ENCODE measurements at places on chromosomes 5 and 9.

- DNase-seq, result no peak
Measured at GRCh38 chr5:54517174-54517511, 416 bp upstream of the SNX18 start.

- peak; percentile 47 for DNase-seq
Measured at GRCh38 chr5:78746021-78746770, 97.6 kb upstream of the LHFPL2 start.

DNA sequence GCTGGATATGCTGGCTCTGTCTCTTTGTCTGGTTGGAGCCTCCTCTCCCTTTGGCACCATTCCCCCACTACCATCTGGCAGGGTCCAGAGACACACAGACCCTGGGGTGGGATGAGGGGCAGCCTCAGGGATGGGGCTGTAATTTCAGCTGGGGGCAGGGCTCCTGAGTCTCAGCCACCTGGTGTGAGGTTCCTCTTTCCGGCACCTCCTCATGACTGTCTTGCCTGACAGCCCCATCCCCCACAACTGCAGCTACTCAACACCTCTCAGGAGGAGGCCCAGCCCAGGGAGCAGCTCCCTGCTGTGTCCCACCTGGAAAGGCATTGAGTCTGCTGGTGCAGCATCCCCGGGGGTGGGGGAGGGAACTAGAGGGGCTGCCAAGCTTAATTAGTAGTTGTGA lies 11.7 kb upstream of the RPS14 start:
- DNase-seq, result peak; percentile 67

GRCh38 chr5:39843767-39844166 lies 419.0 kb upstream of the DAB2 start:
- no peak for DNase-seq

DNA sequence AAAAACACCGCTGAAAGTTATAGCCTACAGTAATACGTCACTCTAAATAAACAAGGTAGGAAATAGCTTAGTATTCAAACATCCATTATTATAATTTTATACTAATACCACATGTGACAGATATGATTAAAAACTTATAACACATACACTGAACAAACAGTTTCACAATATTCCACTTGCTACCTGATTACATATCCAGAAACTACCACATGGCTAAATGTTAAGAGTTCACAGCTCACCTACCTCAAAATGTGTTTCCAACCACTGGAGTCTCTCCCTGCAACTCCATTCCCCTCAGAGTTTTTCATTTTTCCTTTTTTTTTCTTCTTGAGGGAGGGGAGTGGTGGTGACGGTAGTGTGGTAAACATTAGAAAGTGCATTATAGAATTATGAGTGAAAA lies 12.1 kb downstream of the RICTOR start:
- DNase-seq, result no peak

GRCh38 chr9:1907465-1907864 lies 107.7 kb upstream of the SMARCA2 start:
- DNase-seq, result no peak

DNA sequence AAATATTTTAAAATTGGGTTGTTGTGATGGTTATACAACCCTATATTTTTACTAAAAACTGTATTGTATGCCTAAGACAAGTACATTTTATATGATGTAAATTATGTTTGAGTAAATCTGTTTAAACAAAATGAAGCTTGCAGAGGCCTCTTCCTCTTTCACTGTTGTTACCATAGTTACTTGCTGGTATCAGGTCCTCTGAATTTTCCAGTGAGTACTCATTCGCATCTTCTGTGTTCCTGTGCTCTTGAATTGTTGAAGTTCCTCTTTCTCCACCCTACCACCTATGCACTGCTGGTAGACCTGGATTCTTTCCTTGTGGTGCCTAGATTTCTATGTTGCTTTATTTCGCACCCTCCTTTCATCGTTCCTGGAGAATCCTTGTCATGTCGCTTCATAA lies 938.5 kb upstream of the ACO1 start:
- DNase-seq, result no peak

GRCh38 chr5:149656576-149657182 lies 73.4 kb upstream of the PPARGC1B start:
- DNase-seq, result no peak

- no peak for DNase-seq
Measured at GRCh38 chr9:85940275-85940831, 593 bp upstream of the NAA35 start.

GRCh38 chr5:131330031-131330430 lies 66.2 kb downstream of the CDC42SE2 start:
- no peak for DNase-seq

GRCh38 chr9:136002881-136003280 lies 41.7 kb upstream of the UBAC1 start:
- DNase-seq, result peak; percentile 50

GRCh38 chr5:56450766-56451165 lies 217.6 kb upstream of the ANKRD55 start:
- DNase-seq, result no peak

DNA sequence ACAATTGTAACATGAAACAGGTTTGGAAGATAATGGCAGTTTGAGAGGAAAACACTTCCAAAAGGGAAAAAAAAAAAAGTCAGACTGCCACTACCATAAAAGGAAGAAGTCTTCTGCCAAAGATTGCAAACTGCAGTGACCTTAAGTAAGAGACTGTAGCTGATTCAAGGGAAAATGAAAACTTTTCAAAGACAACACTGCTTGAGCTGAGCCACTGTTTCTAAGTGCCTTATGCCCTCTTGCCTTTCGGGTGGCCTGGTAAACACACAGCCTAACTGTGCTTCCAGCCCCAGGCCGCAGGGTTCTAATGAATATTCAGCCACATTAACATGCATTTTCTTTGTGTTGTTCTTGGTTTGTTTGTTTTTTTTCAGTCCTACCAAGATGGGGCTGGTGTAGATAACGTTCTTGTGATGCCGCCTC lies 354.6 kb downstream of the BNC2 start:
- peak; percentile 37 for DNase-seq

DNA sequence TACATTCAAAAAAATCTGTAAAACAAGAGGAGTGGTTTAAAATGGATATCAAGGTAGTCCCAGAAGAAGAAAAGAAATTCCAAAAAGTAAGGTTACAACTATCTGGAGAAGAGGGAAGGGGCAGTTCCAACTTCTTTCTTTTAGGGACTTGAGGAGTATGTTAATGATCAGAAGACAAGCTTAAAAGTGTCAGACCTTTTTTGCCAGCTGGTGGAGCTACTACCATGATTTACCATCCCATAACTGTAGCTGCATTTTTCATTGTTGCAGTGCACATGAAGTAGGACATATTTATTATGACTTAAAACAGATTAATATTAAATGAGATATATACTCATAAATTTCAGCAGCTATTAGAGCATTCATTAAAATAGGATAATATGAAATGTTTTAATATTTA lies 158.5 kb upstream of the RGS7BP start:
- DNase-seq, result peak; percentile 31

GRCh38 chr9:33166231-33167083 lies 679 bp downstream of the B4GALT1 start:
- peak; percentile 85 for DNase-seq

DNA sequence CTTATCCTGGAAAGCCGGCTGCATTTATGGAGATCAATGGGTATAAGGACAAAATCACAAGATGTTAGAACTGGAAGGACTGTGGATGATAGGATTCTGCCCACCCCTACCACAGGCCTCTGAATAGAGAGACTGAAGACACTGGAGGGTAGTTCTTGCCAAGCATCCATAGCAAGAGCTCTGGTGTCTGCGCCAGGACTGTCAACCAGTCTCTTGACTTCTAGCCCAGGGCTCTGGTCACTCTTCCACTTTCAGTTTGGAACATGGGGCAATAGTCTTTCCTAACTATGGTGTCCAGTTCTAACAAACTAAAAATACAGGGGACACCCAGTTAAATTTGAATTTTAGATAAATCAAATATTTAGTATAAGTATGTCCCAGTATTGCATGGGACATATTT lies 23.4 kb downstream of the LARP1 start:
- no peak for DNase-seq

DNA sequence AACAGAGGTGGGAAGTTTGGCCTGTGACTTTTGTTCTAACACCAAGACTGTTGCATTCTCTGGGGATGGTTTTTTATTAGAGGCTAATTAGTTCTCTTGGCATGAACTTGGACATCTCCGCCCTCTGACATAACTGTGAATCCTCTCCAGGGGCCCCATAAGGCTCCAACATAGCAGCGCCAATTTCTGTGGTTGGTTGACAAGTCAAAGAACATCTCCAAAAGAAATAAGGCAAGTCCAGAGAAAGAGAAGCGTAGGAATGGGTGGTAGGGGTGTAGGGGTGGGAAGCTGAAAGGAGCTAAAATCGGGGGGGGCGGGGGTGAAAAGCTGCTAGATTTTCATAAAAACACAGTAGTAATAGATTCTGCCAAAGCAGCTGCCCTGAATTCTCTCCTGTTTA lies 81.0 kb upstream of the DAB2 start:
- no peak for DNase-seq

- no peak for DNase-seq
Measured at GRCh38 chr5:176631383-176632200, 1.1 kb downstream of the EIF4E1B start.

- DNase-seq, result peak; percentile 41
Measured at GRCh38 chr9:5832071-5832537, 813 bp downstream of the ERMP1 start.

- DNase-seq, result no peak
Measured at GRCh38 chr5:61619289-61619688, 287.2 kb downstream of the ZSWIM6 start.

DNA sequence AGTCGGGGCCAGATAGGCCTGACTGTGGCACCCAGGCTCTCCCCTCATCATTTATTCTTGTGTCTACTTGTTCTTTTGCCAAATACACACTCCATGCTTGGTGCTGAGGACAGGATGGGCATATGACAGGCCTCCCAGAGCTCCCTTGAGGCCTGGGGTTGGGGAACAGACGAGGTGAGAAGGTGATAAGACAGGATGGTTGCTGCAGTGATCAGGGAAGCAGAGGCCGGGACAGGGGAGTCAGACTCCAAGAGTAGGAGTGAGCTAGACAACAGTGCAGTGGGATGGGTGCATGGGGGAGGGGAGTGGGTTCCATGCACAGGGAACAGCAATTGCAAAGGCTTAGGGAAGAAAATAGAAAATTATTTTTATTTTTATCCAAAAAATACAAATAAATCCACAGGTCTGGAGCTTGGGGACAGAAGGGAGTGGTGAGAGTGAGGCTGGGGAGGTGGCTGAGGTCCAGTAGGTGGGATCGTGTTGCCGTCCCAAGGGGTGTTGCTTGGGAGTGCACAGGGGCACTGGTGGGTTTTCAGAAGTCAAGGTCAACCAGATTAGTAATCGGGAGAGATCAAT lies 3.4 kb upstream of the AMBP start:
- no peak for DNase-seq

- no peak for DNase-seq
Measured at GRCh38 chr5:126970517-126971017, 59.8 kb downstream of the MARCHF3 start.

DNA sequence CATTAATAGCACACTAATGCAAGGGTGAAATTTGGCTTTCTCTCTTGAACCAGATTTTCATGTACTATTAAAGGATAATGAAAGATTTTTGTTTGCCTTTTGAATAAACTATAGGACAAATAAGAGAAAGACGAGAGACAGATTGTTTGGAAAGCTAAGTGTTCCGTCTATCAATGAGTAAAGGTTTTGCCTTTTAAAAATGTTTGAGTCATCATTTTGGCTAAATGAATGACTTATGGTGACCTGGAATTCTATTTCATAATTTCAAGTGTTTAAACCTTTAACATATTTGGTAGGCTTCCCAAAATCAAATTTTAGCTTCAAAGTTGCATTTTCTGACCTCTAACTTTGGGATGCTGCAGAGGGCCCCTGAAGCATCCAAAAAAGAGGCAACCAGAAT lies 145.2 kb downstream of the SLC25A46 start:
- no peak for DNase-seq

DNA sequence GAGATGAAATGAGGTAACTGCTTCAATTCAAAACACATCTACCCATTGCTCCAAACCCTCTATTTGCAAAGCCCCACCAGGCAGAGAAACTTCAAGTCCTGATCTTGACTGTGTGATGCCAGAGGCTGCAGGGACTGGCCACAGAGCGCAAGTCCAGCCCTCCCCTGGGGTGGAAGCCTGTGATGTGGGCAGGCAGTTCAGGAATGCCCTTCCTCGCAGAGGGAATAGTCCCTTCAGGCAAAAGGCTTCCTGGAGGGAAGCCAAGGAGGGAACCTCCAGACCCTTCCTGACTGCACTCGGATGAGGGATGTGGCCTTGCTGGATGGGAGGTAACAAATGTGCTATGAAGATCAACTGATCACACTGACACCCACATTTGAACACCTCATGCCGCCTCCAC lies 131.2 kb downstream of the SLIT3 start:
- DNase-seq, result no peak

DNA sequence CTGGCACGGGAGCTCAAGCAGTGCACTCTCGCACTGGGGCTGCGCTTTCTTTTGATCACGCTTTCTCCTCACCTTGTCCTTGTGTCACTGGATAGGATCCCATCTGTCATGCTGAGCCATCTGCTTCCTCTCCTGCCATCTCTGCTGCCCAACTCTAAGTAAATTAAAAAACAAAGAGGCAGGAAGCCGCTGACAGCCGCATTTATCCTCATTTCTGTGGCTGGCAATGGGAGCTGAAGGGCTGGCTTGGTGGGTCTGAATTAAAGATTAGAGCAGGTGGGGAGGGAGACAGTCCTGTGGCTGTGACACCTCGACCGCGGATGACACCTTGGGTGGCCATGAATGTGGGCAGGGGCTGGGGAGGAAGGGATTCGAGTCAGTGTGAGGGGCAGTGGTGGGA lies 159.2 kb upstream of the ALDH1B1 start:
- no peak for DNase-seq

GRCh38 chr9:96217294-96217707 lies 84.7 kb downstream of the HSD17B3 start:
- peak; percentile 85 for DNase-seq

- DNase-seq, result no peak
Measured at GRCh38 chr5:147805030-147805454, 22.5 kb upstream of the JAKMIP2 start.

DNA sequence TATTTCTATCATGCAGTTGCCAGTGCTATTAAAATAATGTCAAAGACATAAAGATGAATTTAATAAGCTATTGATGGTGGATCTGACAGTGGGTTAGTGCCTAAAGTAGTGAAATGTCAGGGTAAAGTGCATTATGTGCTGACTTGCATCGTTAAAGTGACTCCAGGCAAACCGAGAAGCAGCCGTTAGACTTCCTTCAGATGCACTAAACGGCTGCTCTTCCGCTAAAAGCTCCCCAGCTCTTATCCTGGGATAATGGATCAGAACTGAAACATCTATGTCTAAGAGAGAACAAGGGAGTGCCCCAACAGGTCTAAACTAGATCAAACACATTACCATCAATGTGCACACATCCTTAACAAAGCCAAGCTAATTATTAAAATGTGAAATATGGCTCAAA lies 468.2 kb downstream of the NTRK2 start:
- DNase-seq, result no peak
